ENCODE measurements at places on chromosomes 6 and 20.

DNA sequence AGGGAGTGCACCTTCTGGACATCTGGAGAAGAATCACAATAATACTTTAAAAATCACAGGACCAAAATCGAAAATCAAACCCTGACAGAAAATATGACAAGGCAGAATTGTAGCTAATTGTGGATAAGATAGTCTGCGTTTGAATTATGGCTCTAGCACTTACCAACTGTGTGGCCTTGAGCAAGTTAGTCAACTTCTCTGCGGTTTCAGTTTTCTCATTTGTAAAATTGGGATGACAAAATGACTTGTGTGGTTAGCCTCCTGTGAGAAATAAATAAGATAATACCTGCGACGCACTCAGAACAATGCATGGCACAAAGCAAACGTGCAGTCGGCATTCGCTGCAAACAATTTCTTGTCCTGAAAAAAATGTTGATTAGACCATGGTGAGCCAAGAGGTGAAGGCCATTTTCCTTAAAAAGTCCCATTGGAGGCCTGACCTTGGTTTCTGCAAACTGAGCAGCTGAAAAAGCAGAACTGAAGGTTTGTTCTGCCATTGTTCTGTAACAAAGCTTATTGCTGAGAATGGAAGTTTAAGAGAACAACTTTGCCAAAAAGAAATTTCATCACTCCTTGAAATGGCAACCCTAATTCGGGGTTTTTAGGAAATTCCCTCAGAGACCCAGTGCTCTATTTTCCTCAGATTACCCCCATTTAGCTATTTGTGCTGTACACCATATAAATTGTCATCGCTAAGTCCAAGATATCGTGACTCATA lies 266.3 kb downstream of the ERMARD start:
- peaks cover 13% of the 10 kb centered on the region for H3K27me3 ChIP-seq
- DNase-seq: no peak
- H3K27ac ChIP-seq: no peak overlapping the region
- no peak overlapping the region for H3K4me3 ChIP-seq

GRCh38 chr6:958488-958887 lies 265.5 kb upstream of the EXOC2 start:
- no peaks in the 10 kb centered on the region for H3K36me3 ChIP-seq
- H3K4me3 ChIP-seq: no peak overlapping the region
- H3K4me1 ChIP-seq: no peaks in the 10 kb centered on the region
- H3K27ac ChIP-seq: no peak overlapping the region
- H3K27me3 ChIP-seq: no peaks in the 10 kb centered on the region
- no peak for DNase-seq

DNA sequence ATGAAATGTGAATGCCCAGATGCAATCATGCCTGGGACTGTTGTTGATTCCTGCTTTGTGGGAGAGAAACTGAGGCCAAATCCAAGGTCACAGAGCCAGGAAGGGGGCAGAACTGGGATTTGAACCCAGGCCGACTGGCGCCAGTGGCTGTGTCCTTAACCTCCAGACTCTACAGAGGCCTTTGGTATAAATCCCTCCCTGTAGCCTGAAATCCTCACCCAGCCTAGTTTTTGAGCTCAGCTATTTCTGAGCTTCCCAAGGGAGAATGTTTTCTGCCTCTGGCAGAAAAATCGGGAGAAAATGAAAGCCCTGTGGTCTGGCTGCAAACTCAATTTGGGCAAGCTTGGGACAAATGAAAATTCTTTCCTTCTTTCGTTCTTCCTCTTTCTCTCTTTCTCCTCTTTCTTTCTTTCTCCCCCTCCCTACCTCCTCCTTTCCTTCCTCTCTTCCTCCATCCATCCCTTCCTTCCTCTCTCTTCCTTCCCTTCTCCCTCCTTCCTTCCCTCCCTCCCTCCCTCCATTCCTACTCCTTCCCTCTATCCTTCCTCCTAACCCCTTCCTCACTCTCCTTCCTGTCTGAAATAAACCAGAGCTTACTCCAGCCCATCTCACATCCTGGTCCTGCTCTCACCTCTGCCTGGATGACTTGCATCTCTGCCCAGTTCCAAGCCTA lies 34.9 kb downstream of the SNAI1 start:
- DNase-seq: no peak
- no peaks in the 10 kb centered on the region for H3K27me3 ChIP-seq
- no peak overlapping the region for H3K4me3 ChIP-seq
- peaks cover 8% of the 10 kb centered on the region for H3K4me1 ChIP-seq

DNA sequence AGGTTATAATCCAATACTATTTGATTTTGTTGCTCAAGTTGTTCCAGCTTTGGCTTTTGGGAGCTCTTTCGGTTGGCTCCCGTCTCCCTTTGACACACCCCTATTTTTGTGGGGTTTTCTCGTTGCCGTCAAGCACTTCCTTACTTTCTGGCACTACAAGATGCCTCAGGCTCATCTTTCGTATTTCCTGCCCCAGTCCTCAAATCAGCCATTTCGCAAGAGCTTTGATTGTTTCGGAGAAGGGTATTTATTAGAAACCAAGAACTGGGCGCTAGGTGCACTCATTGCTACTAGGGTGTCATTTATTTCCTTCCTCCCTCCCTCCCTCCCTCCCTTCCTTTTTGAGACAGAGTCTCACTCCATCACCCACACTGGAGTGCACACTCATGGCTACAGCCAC lies 13.3 kb upstream of the SOX12 start:
- H3K36me3 ChIP-seq: no peaks in the 10 kb centered on the region
- H3K27me3 ChIP-seq: no peaks in the 10 kb centered on the region
- no peak for DNase-seq
- H3K27ac ChIP-seq: no peak overlapping the region
- H3K4me3 ChIP-seq: no peak overlapping the region
